Naive thymus-derived CD4-positive, alpha-beta T cell (primary cell): ENCODE measurements at places on chromosomes 11 and 22.

DNA sequence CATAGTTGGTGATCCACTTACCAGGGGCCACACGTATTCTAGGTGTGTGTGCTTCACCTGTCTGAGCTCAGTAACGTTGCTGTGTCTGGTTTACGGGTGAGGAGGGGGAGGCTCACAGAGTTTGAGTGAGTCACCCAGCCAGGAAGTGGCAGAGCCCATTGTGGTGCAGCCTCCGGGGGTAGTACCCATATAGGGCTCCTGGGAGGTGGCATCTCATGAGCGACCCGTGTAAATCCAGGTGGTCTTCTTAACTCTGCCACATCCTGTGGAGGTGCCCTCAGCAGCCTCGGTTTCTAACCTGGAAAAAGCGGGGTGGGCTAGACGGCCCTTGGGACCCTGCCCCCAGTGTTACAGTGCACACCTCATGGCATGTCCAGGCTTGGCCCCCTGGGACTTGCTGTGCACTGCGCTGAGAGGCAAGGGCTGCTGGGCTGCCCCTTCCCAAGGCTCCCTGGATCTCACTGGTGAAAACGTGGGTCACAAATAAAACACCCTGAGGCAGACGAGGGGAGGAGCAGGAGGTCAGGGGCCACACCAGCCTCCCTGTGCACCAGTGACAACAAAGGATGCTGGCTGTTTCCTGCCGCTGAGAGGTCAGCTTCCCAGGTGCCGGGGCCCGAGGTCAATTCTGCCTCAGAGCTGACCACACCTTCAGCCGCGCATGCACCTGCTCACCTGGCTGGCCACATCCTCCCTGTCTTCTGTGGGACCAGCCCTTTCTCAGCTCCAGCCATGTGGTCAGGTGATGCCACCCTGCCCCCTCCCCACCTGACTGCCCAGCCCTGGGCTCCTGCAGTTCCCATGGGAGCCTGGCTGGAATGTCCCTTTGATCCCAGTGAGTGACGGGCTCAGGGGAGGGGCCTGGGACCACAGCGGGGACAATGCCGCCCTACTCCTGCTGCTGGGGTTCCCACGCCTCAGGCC, 305.1 kb downstream of the CTTN start:
- H3K36me3 ChIP-seq = no peaks in the 10 kb centered on the region
- H3K27me3 ChIP-seq = no peaks in the 10 kb centered on the region
- H3K4me3 ChIP-seq = no peak overlapping the region
- no peaks in the 10 kb centered on the region for H3K4me1 ChIP-seq
- DNase-seq = no peak

DNA sequence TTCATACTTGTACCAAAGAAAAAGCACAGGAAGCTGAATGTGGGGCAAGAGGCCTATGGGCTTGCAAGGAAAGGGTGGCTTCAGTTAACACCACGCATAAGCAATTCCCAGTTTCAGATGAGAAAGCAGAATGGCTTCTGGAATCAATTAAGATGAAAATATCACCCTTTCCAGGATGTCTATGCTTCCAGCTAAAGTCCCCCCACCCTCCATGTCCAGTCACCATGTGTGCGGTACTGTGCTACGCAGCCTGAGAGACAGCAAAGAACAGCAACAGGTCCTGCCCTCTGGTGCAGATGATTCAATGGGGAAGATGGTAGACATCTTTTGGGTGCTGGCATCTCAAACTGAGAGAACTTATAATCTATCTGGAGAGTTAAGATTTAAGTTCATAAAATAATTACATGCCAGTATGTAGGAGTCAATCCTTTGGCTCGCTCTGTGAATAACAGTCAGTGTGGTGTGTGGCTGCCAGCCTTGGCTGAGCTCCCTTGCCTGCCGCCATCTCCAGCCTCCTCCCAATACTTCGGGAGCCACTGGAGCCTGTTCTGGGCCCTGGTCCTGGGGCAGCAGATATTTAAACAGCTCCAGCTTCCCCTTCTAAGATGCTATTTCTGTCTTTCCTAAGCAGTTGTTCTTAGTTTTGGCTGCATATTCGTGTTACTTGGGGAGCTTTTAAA, 44.5 kb downstream of the ME3 start:
- H3K27ac ChIP-seq = no peak overlapping the region
- H3K4me3 ChIP-seq = no peak overlapping the region
- H3K27me3 ChIP-seq = no peaks in the 10 kb centered on the region
- no peaks in the 10 kb centered on the region for H3K4me1 ChIP-seq

DNA sequence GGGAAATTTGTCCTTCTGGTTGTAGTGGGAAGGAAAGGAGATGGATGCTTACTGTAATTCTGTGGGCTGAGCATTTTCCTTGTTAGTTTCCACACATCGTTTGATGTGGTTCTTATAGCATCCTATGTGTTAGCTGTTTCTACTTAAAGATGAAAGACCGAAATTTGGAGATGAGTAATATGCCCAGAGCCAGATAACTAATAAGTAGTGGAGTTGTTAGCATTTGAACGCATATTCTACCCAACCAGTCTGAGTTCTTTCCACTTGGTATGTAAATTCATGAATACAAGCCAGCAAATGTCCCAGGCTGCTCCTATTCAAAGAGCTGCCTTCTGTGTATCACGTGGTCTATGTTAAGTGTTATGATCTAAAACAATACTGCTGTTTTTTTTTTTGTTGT, 14.6 kb downstream of the SPECC1L start:
- DNase-seq = no peak
- no peak overlapping the region for H3K4me3 ChIP-seq
- H3K4me1 ChIP-seq = peaks cover 17% of the 10 kb centered on the region
- no peaks in the 10 kb centered on the region for H3K36me3 ChIP-seq

DNA sequence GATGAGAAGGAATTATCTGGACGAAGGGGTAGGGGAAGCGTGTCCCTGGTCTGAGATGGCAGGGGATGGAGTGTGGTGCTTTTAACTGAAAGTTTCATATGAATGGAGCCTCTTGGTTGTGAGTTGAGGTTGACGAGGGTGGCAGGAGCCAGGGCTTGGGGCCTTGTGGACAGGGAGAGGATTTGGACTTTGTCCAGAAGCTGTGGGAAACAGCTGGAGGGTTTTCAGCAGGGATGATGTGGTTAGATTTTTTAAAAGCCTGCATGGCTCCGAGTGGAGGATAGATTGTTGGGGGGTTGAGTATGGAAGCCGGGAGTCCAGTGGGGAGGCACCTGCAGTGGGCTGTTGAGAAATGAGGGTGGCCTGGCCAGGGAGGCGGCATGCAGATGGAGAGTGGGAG, 24.8 kb downstream of the MYO7A start:
- H3K27ac ChIP-seq = no peak overlapping the region
- no peak for DNase-seq
- H3K4me3 ChIP-seq = no peak overlapping the region
- no peaks in the 10 kb centered on the region for H3K36me3 ChIP-seq
- H3K4me1 ChIP-seq = peaks cover 28% of the 10 kb centered on the region
- H3K27me3 ChIP-seq = no peaks in the 10 kb centered on the region

DNA sequence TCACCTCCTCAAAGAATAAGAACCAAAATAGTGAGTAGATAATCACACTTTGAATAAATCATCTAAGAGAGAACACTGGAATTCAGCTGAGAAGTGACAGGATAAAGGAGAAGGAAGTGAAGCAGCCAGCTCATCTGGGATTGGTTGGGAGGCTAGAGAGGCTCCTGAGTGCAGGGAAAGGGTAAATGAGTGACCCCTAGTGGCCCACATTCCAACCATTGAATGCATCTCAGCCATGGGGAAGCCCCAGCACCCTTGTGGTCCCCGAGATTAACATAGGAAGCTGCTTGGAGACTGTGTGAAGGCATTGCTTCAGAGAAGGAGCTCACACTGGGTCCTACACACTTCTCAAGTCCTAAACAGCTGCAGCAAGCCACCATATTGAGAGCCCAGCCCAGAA, 82.3 kb downstream of the JRKL start:
- H3K36me3 ChIP-seq = no peaks in the 10 kb centered on the region
- no peaks in the 10 kb centered on the region for H3K4me1 ChIP-seq
- no peak overlapping the region for H3K27ac ChIP-seq

- H3K36me3 ChIP-seq = no peaks in the 10 kb centered on the region
- peaks cover 58% of the 10 kb centered on the region for H3K4me1 ChIP-seq
- DNase-seq = no peak
- no peaks in the 10 kb centered on the region for H3K27me3 ChIP-seq
Measured at GRCh38 chr11:35344681-35345574, 74.4 kb downstream of the SLC1A2 start.

- no peaks in the 10 kb centered on the region for H3K27me3 ChIP-seq
- H3K36me3 ChIP-seq = peaks cover 4% of the 10 kb centered on the region
- no peak overlapping the region for H3K27ac ChIP-seq
- H3K4me3 ChIP-seq = no peak overlapping the region
- DNase-seq = no peak
Measured at GRCh38 chr11:4030197-4030596, 64.4 kb upstream of the RRM1 start.

- H3K36me3 ChIP-seq = peaks cover under 1% of the 10 kb centered on the region
- H3K4me3 ChIP-seq = peak overlapping the region; percentile 14
- H3K4me1 ChIP-seq = peaks cover 51% of the 10 kb centered on the region
- H3K27me3 ChIP-seq = no peaks in the 10 kb centered on the region
Measured at GRCh38 chr22:40401532-40401931, 31.1 kb downstream of the SGSM3 start.

DNA sequence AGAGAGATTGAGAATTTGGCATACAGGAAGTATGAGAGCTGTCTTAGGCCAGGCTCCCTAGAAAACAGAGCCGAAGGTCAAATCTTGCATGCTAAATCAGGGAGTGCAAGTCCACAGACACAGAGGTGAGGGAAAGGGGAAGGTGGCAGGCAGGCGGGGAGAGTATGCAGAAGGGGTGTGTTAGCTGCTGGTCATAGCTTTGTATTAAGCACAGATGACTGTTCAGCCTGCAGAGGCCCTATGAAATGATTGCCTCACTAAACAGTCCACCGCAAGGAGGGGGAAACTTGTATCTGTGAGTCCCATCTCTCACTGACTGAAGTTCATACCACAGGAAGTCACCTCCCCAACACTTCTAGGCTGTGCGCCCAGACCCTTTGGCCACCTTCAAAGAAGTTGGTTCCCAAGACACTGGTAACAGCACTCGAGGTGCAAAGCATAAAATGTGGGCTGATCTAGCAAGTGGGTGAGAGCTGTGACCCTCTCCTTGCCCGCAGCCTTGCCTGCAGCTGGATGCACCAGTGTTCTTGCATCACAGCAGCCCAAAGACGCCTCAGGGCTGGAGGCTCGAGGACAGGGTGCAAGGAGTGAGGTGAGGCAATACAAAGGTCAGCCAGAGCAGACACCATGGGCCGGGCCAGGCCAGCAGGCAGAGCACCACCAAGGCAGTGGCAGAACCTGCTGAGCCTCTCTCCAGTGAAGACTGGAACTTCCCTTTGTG, 115.3 kb upstream of the TBCEL start:
- no peaks in the 10 kb centered on the region for H3K4me1 ChIP-seq
- H3K27me3 ChIP-seq = no peaks in the 10 kb centered on the region
- no peak for DNase-seq

GRCh38 chr11:62104816-62105653, 18.8 kb upstream of the INCENP start:
- peaks cover 7% of the 10 kb centered on the region for H3K4me1 ChIP-seq
- peak; percentile 18 for DNase-seq
- H3K4me3 ChIP-seq = peak overlapping the region; percentile 34
- no peaks in the 10 kb centered on the region for H3K27me3 ChIP-seq

GRCh38 chr22:31893460-31893859, 50.9 kb upstream of the YWHAH start:
- no peaks in the 10 kb centered on the region for H3K4me1 ChIP-seq
- H3K36me3 ChIP-seq = peaks cover 51% of the 10 kb centered on the region
- H3K4me3 ChIP-seq = no peak overlapping the region
- no peak for DNase-seq
- H3K27ac ChIP-seq = no peak overlapping the region

DNA sequence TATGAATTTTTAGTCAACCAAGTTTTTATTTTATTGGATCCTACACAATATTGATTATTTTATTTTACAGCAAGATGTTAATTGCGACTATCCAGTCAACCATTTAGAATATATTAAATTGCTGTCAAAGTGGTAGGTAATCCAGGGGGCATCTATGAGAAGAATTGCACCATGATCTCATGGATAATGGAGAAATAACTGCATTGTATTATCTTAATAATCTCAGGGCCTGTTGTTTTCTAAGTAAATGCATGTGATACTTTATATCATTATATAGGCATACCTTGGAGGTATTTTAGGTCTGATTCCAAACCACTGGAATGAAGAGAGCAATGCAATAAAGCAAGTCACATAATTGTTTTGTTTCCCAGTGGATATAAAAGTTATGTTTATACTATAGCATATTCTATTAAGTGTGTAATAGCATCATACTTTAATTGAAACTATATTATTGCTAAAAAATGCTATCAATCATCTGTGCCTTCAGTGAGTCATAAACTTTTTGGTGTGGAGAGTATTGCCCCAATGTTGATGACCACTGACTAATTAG, 595.4 kb upstream of the CHORDC1 start:
- H3K27ac ChIP-seq = no peak overlapping the region
- no peaks in the 10 kb centered on the region for H3K36me3 ChIP-seq
- H3K27me3 ChIP-seq = no peaks in the 10 kb centered on the region
- H3K4me1 ChIP-seq = no peaks in the 10 kb centered on the region

- peak; percentile 23 for DNase-seq
- H3K27ac ChIP-seq = peak overlapping the region; percentile 88
- H3K4me3 ChIP-seq = peak overlapping the region; percentile 67
- H3K36me3 ChIP-seq = peaks cover 36% of the 10 kb centered on the region
- H3K27me3 ChIP-seq = no peaks in the 10 kb centered on the region
Measured at GRCh38 chr11:72225411-72225951, 914 bp downstream of the INPPL1 start.

GRCh38 chr22:29030618-29031226, 30.9 kb downstream of the C22orf31 start:
- no peak overlapping the region for H3K4me3 ChIP-seq
- no peaks in the 10 kb centered on the region for H3K27me3 ChIP-seq
- H3K36me3 ChIP-seq = no peaks in the 10 kb centered on the region
- H3K4me1 ChIP-seq = no peaks in the 10 kb centered on the region

DNA sequence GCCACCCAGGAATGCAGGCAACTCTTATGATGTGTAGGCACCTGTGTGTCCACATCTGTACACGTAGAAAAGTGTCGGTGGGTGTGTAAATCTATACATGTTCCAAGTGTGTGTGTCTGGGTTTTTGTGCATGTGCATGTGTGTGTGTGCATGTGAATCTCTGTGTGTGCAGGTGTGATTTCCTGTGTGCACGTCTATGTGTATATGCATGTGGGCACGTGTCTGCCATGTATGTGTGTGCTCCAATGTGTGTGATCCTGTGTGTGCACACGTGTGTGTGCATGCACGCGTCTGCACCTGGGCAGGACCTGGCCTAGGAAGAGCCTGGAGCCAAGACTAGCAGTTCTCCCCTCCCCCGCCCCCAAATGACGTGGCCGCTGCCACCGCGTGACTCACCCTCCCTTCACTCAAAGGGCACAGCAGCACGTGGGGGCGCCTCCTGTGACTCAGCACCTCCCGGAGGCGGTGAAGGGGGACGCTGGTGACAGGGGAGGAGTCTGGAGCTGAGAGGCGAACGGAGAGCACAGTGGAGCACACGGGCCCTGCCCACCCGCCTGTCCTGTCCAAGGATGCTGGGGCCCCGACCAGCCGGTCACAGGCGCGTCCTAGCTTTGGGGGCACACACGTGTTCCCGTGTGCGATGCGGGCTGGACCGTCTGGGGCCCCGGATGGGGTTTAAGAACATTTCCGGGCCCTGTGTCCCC, 10.1 kb downstream of the PIM3 start:
- no peaks in the 10 kb centered on the region for H3K36me3 ChIP-seq
- H3K27ac ChIP-seq = peak overlapping the region; percentile 30
- no peaks in the 10 kb centered on the region for H3K27me3 ChIP-seq

GRCh38 chr22:19707347-19708290, 6.7 kb upstream of the SEPTIN5 start:
- H3K27me3 ChIP-seq = no peaks in the 10 kb centered on the region
- no peaks in the 10 kb centered on the region for H3K4me1 ChIP-seq
- H3K4me3 ChIP-seq = no peak overlapping the region
- H3K36me3 ChIP-seq = no peaks in the 10 kb centered on the region
- DNase-seq = no peak
- no peak overlapping the region for H3K27ac ChIP-seq
